ENCODE measurements at places on chromosomes 6 and 20.

DNA sequence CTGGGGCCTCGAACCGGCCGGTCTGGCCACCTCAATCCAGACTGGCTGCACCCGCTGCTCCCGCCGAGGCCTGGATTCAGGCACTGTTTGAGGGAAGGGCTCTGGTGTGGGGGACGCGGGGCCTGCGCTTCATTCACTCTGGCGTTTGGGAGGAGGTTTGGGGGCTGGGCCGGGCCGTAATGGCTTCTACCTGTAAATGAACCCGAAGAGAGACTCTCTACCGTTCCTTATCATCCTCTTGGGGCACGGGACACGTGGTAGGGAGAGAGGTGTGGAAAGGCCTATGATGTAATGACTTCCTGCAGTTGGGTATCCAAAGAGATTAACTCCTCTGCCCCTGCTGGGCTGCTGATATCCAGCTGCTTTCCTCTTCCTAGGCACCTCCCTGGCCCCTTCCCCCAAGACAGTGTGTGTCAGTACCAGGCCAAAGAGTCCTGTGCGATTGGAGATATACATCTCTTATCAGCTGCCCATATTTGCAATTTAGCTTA is 1.8 kb downstream of the FOXO3 start:
- peaks cover 51% of the 10 kb centered on the region for H3K4me1 ChIP-seq
- H3K27ac ChIP-seq: peak overlapping the region; percentile 98
- peak overlapping the region; percentile 98 for H3K4me3 ChIP-seq

- H3K27me3 ChIP-seq: no peaks in the 10 kb centered on the region
- no peak for DNase-seq
- peaks cover 23% of the 10 kb centered on the region for H3K4me1 ChIP-seq
These were observed 246.2 kb downstream of the HACE1 start for GRCh38 chr6:104613416-104614001.

- H3K27me3 ChIP-seq: peaks cover 6% of the 10 kb centered on the region
- H3K4me3 ChIP-seq: no peak overlapping the region
- DNase-seq: no peak
- H3K4me1 ChIP-seq: peaks cover 37% of the 10 kb centered on the region
- no peaks in the 10 kb centered on the region for H3K36me3 ChIP-seq
These were observed 270.9 kb upstream of the SULF2 start for GRCh38 chr20:48056218-48056617.

GRCh38 chr20:8039042-8039441 is 19.5 kb upstream of the TMX4 start:
- no peak overlapping the region for H3K4me3 ChIP-seq
- H3K27me3 ChIP-seq: peaks cover 38% of the 10 kb centered on the region
- no peak for DNase-seq
- H3K27ac ChIP-seq: no peak overlapping the region

GRCh38 chr6:87618531-87618930 is 28.6 kb downstream of the ORC3 start:
- H3K27ac ChIP-seq: no peak overlapping the region
- peaks cover 13% of the 10 kb centered on the region for H3K36me3 ChIP-seq

DNA sequence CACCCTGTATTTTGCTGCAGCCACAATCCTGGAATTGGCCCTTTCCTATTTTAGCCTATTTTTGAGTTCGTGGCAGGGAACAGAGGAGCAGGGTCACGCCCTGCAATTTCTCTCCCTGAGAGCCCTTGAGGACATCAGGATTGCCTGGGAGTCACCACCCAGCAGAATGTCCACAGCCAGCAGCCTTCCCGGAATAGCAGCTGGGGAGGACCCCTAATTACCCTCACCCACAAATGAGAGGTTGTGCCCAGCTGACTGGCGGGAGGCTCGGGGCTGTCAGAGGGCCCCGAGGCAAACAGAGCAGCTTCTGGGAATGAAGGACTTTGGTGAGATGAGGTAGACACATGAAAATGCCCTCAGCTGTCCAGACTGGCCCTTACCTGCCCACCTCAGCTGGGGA is 165.1 kb downstream of the PREX1 start:
- DNase-seq: no peak
- H3K27me3 ChIP-seq: peaks cover under 1% of the 10 kb centered on the region
- peaks cover 21% of the 10 kb centered on the region for H3K4me1 ChIP-seq
- H3K4me3 ChIP-seq: no peak overlapping the region
- no peak overlapping the region for H3K27ac ChIP-seq
- peaks cover 2% of the 10 kb centered on the region for H3K36me3 ChIP-seq

DNA sequence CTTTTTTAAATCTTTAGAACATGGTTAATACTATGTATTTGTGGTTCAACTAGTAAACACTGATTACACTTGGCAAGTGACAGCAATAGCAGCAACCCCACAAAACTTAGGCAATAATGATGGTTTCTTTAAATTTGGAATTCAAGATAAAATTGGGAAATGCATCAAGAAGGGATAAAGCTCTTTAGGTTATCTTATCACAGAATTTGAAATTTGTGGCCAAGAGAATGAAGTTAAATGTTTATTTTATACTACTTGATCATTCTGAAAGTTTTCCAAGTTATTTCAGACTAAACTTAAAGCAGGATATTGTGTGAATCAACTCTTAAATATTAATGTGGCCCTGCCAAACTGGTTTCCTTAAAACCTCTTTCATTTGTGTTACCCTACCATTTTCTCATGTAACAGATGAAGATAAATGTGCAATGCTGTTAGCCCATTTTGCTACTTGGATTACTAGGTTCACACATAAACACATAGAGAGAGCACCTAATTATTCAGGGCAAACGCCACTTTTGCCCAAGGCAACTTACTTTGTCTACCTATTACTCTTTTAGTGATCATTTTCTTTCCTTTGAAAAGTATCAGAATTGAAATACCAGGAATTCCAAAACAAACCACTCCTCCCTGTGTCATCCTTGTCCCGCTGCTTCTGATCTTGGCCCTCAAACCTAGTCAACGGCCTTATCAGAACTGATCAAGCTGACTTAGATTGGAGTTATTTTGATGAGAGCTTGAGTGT is 186.7 kb upstream of the TENT5A start:
- H3K4me3 ChIP-seq: no peak overlapping the region
- H3K4me1 ChIP-seq: peaks cover 44% of the 10 kb centered on the region
- H3K27ac ChIP-seq: peak overlapping the region; percentile 89
- DNase-seq: no peak
- no peaks in the 10 kb centered on the region for H3K27me3 ChIP-seq

- H3K36me3 ChIP-seq: peaks cover 7% of the 10 kb centered on the region
- H3K4me3 ChIP-seq: no peak overlapping the region
- no peak overlapping the region for H3K27ac ChIP-seq
- no peak for DNase-seq
- no peaks in the 10 kb centered on the region for H3K27me3 ChIP-seq
- peaks cover 7% of the 10 kb centered on the region for H3K4me1 ChIP-seq
These were observed 51.9 kb downstream of the L3MBTL3 start for GRCh38 chr6:130070326-130070725.

GRCh38 chr6:45741437-45742171 is 274.1 kb downstream of the CLIC5 start:
- DNase-seq: no peak
- peaks cover 12% of the 10 kb centered on the region for H3K4me1 ChIP-seq
- H3K27me3 ChIP-seq: no peaks in the 10 kb centered on the region
- H3K27ac ChIP-seq: no peak overlapping the region
- H3K36me3 ChIP-seq: no peaks in the 10 kb centered on the region
- H3K4me3 ChIP-seq: no peak overlapping the region

GRCh38 chr6:119284861-119285521 is 64.6 kb downstream of the MAN1A1 start:
- no peak overlapping the region for H3K4me3 ChIP-seq
- no peak for DNase-seq
- H3K4me1 ChIP-seq: peaks cover 23% of the 10 kb centered on the region
- no peak overlapping the region for H3K27ac ChIP-seq
- H3K36me3 ChIP-seq: no peaks in the 10 kb centered on the region
- no peaks in the 10 kb centered on the region for H3K27me3 ChIP-seq

- H3K4me3 ChIP-seq: no peak overlapping the region
- peaks cover 17% of the 10 kb centered on the region for H3K4me1 ChIP-seq
- peaks cover 11% of the 10 kb centered on the region for H3K36me3 ChIP-seq
- H3K27me3 ChIP-seq: no peaks in the 10 kb centered on the region
- DNase-seq: no peak
These were observed 69.7 kb upstream of the SCP2D1 start for GRCh38 chr20:18743665-18744440.

DNA sequence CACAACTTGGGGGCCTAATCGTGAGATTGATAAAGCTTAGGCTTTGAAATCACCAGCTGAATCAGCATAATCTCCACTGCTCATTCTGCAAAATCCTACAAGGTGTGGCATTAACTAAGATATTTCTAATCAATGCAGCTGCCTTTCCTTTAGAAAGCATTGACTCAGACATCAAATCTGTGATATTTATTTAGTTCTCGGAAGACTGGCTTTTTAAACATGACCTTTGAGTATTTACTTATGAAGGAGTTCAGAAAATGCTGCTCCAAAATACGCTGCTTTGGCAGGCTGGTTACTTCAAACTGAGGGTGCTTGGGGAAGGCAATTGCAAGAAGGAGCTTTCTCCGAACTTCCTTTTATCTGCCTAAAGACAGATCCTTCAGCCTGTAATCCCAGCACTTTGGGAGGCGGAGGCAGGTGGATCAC is 23.7 kb upstream of the FUCA2 start:
- no peaks in the 10 kb centered on the region for H3K36me3 ChIP-seq
- H3K4me1 ChIP-seq: peaks cover 8% of the 10 kb centered on the region
- no peak for DNase-seq
- no peak overlapping the region for H3K27ac ChIP-seq
- no peaks in the 10 kb centered on the region for H3K27me3 ChIP-seq

DNA sequence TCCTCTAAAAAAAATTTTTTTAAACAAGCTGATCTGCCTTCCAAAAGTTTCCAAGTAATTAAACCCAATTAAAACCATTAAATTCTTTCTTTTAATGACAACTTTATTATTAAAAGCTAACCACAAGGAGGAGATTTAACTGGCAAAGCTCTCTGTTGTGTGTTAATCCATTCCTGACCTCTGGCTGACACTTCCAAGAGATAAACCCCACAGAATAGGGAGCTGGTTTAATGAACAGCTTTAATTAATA is 230.8 kb downstream of the EYA2 start:
- H3K4me3 ChIP-seq: no peak overlapping the region
- H3K27ac ChIP-seq: peak overlapping the region; percentile 83
- no peaks in the 10 kb centered on the region for H3K27me3 ChIP-seq
- DNase-seq: no peak

DNA sequence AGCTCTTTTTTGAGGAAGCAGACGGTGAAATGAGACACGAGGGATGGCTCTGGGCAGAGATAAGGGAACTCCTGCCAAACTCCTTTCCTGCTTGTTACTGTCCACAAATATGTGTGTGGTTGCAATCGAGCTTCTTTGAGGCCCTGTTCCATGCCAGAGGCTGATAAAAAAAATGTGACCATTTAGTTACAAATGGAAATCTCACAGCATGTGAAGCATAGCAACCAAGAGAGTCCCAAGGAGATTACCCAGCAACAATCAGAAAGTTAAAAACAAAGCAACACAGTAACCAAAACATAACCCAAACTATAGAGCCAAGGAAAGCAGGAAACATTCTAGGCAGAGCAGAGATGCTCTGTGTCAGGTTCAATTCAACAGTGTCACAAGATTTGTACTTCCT is 35.4 kb upstream of the HMGN3 start:
- peaks cover 8% of the 10 kb centered on the region for H3K4me1 ChIP-seq
- no peaks in the 10 kb centered on the region for H3K36me3 ChIP-seq
- peaks cover 2% of the 10 kb centered on the region for H3K27me3 ChIP-seq
- no peak overlapping the region for H3K4me3 ChIP-seq

DNA sequence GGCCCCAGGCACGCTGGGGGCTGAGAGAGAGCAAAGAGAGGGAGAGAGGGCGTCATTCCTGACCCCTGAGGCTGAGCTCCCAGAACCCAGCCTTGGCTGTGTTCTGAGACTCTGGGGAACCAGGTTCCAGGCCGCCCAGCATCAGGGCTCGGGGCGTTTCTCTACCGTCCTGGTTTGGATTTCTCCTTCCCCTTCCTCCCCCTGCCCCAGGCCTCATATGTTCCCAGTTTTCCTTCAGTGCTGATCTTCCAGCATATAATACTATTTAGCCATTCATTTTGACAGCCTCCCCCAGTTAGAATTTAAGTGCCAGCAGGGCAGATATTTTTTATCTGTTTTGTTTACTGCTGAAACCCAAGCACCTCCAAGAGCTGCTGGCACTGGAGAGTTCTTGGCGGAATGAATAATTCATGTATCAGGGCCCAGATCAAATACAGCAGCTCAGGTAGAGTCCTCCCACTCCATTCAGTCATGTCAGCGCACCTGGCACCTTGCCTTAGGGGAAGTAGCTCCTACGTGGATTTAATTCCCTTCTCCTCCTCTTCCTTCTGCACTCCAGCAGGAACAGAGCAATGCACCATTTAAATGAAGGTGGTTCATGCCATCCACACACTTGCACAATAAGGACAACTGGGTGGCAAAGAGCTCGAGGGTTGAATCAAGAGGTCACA is 23.4 kb upstream of the FRMD1 start:
- peaks cover 21% of the 10 kb centered on the region for H3K4me1 ChIP-seq
- no peaks in the 10 kb centered on the region for H3K36me3 ChIP-seq
- no peak overlapping the region for H3K4me3 ChIP-seq
- peak; percentile 29 for DNase-seq

- no peaks in the 10 kb centered on the region for H3K36me3 ChIP-seq
- DNase-seq: no peak
- H3K27me3 ChIP-seq: no peaks in the 10 kb centered on the region
These were observed at the start of gene TXNDC5 for GRCh38 chr6:7910654-7911344. Gene TXNDC5 (minus strand): TSS chr6:7910788. CDS start chr6:7910776, 12 bp downstream.

- H3K36me3 ChIP-seq: no peaks in the 10 kb centered on the region
- H3K4me1 ChIP-seq: peaks cover 48% of the 10 kb centered on the region
- DNase-seq: no peak
- H3K27ac ChIP-seq: peak overlapping the region; percentile 75
- H3K27me3 ChIP-seq: no peaks in the 10 kb centered on the region
These were observed 2.2 kb upstream of the ID1 start for GRCh38 chr20:31602779-31603441.

DNA sequence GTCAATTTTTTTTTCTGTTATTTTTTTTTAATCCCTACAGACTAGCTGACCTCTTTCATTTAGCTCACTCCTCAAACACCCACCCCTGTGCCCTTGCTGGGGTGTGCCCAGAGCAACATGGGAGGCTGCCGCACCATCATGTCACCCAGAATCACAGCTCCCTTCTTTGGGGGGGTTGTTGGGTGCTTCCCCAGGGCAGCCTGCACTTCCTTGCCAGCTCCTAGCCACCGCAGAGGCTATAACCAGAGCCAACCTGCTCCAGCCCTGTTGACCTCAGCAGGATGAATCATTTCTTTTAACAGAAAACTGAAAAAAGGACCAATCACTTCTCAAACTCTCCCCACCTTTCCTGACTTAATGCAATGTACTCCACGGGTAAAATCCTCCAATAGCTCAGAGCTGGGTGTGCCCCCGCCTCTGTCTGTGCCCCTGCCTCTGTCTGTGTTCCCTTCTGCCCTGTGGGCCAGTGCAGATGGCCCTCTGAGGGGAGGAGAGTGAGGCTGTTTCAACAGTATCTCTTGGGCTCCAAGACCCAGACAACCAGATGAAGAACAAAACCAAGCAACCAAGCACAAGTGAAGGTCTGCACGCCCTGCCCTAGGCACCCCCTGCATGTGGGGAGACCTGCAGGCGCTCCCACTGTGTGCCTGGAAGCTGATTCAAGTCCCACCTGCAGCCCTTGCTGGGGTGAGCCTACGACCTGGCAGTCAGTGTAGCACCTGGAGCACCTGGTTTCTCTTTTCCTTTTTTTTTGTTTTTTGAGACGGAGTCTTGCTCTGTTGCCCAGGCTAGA is 67.7 kb downstream of the PYGB start:
- H3K36me3 ChIP-seq: no peaks in the 10 kb centered on the region
- peak; percentile 58 for DNase-seq
- no peaks in the 10 kb centered on the region for H3K27me3 ChIP-seq

Data from chondrocyte (in vitro differentiated cells).